Stimulated activated CD8-positive, alpha-beta memory T cell treated with anti-CD3 and anti-CD28 coated beads, Interleukin-7, amount 100 ng/mL, for 24 hours (primary cell): ENCODE measurements at places on chromosomes 7 and 10.

DNA sequence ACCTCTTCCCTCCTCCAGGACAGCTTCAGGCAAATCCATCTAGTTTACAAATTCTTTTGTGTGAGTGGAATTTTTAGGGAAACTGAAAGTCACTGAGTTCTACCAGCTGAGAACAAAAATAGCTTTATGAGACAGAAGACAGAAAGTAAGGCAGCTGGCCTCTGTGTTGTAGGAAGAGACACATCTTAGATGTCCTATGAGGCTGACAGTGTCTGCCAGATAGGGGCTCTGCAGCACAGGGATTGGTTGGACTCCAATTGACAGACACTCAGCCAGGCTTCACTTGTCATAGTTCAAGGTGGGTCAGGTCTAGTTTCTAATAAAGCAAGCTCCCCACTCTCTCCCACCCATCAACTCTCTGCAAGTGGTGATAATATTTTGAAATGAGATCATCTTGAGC lies 574.9 kb downstream of the CCSER2 start:
- no peak for DNase-seq

- DNase-seq, result no peak
These were observed 85.3 kb upstream of the RPA3 start for GRCh38 chr7:7803715-7804178.

- DNase-seq, result no peak
These were observed 30.9 kb upstream of the LMTK2 start for GRCh38 chr7:98075801-98076200.

DNA sequence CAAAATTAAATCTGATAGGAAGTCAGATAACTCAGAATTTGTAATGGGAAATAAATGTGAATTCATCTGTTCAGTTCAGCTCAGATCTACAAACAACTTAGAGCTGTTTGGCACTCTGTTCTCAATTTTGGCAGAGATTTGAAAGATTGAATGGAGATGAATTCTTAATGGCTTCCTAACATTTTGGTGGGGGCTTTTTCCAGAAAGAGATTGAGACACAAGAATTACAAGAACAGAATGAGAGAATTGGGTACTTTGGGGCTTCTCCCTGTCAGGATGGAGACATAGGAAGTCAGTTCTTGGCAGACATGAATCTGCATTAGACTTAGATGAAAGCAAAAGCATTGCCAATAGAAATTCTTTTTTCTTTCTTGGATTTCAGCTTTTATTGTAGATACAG lies 39.0 kb upstream of the PTPRZ1 start:
- no peak for DNase-seq

GRCh38 chr10:118940386-118940785 lies 89.1 kb upstream of the NANOS1 start:
- no peak for DNase-seq

DNA sequence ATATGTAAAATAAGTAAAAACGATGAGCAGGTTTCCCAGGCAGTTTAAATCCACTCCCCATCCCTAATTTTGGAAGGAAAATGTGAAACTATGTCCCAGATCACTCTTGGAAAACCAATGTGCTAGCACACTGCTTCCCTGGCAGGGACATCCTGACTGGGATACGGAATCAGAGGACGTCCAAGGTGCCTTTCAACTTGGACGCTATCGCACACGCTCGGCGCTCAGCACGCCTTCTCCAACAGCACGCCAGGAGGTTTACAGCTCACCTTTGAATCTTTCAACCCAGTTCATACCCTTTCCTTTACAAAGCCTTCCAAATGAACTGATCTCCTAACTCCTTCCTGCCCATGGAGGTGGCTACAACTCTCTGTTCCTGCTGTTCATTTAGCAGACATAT lies 47.1 kb downstream of the BEND7 start:
- DNase-seq, result no peak

- DNase-seq, result no peak
These were observed 15.7 kb downstream of the LRRTM3 start for GRCh38 chr10:66941491-66941890.

DNA sequence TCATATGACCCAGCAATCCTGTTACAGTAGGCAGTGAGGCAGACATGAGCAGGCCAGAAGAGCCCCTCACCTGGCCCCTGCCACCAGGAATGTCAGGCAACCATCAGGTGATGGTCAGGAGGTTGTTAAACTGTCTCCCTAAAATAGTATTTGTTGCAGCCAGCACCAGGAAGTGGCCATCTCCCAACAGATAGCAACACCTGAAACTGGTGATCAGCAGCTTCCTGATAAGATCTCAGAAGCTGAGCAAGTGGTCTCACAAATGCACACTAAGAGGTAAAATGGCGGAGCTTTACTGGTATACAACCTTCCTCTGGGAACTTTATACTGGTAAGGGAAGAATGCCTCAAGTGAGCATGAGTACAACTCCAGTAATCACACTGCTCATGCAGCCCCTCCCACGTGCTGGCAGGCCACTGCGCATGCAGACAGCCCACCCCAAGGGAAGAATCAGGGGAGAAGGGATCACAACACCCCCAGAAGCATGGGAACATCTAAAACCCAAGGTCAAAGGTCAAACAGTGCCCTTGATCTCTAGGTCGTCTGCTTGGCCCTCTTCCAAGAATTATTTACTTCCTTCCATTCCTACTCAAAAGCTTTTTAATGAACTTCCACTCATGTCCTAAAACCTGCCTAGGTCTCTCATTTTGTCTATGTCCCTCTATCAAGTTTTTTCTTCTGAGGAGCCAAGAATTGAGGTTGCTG lies 133.5 kb downstream of the DOCK4 start:
- no peak for DNase-seq

GRCh38 chr10:5047912-5048628 lies 44.4 kb upstream of the AKR1C2 start:
- DNase-seq, result no peak

DNA sequence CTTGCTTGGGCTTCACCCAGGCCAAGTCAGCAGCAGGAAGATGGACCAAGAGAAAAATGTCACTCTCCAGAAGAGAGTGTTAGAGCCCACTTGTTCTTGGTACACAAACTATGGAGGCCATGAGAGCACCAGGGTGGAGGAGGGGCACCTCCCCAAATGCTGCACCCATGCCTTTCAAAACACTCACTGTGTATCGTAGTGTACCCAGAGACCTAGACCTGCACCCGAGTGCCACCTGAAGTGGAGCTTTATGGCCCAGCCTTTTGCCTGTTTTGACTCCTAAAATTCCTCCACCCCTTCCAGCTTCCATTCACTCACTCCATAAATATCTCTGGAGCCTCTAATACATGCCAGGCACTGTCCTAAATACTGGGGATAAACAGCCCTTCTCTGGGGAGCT lies 5.0 kb downstream of the SFTPD start:
- DNase-seq, result no peak

DNA sequence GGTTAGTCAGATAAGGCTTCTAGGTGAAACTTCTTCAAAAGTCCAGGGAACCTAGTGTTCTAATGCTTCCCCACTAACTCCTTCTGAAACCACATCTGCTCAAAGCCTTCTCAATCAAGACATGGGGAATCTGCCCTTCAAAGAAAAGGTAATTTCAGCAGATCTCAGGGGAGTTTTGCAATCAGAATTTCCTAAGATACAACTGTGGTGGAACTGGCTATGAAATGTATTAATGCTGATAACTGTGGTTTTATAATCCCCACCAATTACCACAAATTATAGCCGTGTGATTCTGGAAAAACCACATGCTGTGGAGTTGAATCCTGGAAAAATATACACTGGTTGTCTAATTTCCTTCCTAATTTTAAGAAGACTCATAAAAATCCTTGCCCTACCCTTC lies 233.8 kb downstream of the SORCS1 start:
- DNase-seq, result no peak

- DNase-seq, result no peak
These were observed 13.6 kb downstream of the VPS50 start for GRCh38 chr7:93245525-93246432.

DNA sequence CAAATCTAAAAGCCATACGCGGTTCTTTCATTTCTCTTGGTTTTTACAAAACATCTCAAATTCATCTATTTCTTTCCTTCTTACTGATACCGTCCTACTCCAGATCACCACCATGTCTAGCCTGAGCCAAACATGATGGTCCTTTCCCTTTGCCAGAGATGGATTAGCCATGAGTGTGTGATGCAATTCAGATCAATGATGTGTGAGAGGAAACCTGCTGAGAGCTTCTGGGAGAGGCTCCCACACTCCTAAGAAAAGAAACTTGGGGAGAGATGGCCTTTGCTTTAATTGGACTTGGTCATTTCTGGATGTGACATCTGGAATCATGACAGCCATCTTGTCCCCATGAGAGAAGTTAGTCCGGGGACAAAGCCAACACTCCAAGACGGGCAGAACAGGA lies 367.2 kb downstream of the FGFR2 start:
- no peak for DNase-seq

DNA sequence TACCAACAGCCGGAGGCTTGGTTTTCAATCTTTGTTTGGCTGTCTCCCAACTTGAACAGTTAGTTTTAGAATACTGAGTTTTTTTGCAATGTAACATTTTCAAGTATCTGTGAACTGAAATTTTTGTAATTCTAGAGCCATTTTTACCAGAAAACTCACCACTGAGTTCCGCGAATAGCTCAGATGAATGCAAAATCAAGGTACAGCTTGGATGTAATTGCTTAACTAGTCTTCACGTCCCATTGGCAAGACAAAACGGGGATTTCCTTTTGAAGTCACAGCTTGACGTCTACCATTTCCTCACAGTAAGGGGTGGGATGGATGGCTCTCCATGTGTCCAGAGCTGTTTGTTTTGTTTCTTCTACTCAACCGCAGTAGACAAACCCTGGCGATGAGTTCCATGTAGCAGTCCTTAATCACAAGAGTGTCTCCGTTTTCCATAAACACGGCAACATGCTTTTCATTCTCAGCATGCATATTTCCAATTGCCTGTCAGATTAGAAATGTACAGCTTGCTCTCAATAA lies 55.8 kb upstream of the FGFR2 start:
- no peak for DNase-seq

- DNase-seq, result no peak
These were observed 184.8 kb downstream of the AUTS2 start for GRCh38 chr7:69782917-69783684.

GRCh38 chr7:72292118-72292517 lies 120.0 kb downstream of the CALN1 start:
- DNase-seq, result no peak

DNA sequence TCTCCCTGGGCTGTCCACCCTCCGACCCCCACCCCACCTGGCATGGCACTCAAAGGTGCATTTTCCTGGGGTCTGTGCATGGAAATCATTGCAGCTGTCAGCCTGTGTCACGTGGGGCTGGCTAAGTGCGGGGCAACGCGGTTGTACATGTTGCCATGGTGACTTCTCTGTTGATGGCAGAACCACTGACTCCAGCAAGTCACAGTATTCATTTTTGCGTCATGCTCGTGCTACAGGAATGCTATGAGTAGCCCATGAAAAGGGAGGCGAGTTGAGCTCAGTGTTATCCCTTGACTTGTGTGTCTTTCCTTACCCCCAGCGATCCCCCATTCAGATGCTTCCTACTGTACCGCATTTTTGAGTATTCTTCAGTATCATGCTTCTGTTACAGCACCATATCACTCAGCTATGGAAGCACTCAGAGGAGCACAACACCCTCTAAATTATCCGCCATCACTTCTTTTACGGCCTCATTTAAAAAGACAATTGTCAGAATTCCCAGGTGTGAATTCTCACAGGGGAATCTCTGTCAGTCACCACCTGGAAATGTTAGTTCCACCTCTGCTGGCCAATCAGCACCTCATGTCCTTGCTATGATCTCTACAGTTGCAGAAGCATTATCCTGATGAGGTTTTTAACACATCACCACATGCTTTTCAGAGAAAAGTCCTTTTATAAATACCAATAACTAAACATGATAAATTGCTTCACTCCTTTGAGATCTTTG lies 194.4 kb upstream of the C7orf33 start:
- DNase-seq, result no peak
